ENCODE measurements at places on chromosomes 7 and 10.

DNA sequence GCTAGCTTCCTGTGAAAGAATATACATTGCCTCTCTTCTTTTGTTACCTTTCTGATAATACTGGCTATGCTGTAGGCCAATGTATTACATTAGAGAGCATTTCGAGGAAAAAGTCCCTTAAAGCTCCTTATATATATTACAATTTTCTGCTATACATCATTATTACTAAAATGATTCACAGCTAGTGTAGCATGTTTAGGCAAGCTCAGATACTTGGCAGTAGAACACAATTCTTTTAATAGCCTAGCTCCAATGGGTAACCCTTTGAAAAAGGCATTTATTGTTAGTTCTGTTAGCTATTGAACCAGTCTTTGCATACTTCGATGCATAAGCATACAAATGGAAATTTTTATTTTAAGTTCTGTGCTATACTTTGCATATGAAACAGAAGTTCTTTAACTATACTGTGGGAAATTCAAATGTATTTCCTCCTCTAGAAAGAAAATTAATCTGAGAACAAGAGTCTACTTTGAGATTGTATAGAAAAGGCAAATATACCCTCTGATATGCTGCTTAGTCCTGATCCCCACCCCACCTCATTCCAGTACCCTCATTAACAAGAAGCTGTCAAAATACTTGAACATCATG is 55.6 kb upstream of the SKAP2 start:
- no peak for DNase-seq

GRCh38 chr7:27808626-27809025 is 68.7 kb downstream of the TAX1BP1 start:
- DNase-seq, result no peak

DNA sequence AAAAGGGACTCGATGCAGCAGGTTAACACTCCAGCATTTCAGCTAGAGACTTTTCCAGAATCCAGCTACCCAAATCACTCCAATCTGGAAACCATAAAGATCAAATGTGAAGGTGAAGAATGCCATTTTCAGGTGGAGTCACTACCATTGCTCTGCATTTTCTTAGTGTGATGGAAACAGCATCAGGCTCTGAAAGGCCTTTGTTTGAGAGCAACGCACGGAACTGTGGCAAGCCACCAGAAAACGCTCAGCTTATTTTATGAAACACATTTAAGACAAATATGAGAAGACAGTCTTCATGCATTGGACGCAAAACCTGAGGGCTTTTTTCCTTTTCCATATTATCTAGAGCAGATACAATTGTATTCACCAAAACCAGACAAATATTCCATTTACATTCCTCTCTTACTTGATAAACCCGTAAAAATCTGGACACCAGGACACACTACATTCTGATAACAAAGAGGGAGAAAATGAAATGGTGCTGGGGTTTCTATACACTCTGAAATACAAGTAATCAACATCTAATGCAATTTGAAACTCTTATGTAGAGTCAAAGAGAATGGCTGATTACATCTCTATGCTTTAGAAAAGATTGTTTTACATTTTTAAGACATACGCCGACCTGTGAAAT is 99.1 kb downstream of the NRP1 start:
- DNase-seq, result no peak

DNA sequence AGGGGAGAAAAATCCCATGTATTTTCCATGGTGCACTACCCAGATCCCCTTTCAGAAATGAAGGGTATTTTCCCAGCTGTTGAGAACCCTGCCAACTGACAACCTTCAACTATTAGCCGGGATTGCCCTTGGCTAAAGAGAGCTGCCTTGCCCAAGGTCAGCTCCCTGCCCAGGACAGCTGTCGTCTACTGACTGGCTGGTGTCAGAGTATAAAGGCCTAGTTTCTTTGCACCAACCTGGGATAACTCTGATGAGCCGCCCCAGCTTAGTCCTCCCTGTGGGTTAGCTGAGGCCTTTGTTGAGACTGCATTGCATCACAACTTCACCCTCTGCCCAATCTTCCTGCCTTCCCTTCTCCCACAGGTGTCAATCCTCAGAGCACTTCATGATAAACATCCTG is 147.2 kb upstream of the RHEB start:
- no peak for DNase-seq

GRCh38 chr7:16841681-16842080 is 36.9 kb upstream of the AGR2 start:
- no peak for DNase-seq

- DNase-seq, result no peak
Observed at GRCh38 chr10:103929381-103929921, 11.5 kb upstream of the STN1 start.

- DNase-seq, result no peak
Observed at GRCh38 chr10:124654686-124655085, 89.5 kb downstream of the FAM53B start.

- no peak for DNase-seq
Observed at GRCh38 chr10:51178634-51179033, 104.3 kb downstream of the PRKG1 start.

DNA sequence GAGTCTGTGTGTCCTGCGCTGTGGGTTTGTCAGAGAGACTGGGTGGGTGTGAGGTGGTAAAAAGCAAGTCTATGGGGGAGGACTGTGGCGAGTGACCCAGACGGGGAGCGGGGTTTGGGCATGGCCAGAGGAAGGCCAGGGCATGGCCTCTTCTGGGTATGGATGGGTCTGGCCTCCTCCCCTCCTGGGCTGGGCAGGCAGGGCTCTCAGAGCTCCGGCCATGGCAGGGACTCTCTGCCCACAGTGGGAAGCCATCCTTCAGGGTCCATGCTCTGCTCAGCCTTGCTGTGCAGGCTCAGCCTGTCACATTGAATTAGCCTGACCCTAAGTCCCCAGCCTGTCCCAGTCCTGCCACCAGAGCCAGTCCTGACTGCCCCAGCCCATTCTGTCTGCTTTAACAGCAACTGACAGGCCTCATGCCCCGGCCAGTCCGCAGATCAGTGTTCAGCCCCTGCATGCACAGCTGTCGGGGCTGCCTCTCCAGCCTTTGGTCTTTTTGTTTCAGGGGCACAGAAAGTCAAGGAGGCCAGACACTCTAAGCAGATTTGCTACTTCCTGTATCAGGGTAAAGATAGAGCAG is 7.9 kb downstream of the ANTXRL start:
- DNase-seq, result no peak

DNA sequence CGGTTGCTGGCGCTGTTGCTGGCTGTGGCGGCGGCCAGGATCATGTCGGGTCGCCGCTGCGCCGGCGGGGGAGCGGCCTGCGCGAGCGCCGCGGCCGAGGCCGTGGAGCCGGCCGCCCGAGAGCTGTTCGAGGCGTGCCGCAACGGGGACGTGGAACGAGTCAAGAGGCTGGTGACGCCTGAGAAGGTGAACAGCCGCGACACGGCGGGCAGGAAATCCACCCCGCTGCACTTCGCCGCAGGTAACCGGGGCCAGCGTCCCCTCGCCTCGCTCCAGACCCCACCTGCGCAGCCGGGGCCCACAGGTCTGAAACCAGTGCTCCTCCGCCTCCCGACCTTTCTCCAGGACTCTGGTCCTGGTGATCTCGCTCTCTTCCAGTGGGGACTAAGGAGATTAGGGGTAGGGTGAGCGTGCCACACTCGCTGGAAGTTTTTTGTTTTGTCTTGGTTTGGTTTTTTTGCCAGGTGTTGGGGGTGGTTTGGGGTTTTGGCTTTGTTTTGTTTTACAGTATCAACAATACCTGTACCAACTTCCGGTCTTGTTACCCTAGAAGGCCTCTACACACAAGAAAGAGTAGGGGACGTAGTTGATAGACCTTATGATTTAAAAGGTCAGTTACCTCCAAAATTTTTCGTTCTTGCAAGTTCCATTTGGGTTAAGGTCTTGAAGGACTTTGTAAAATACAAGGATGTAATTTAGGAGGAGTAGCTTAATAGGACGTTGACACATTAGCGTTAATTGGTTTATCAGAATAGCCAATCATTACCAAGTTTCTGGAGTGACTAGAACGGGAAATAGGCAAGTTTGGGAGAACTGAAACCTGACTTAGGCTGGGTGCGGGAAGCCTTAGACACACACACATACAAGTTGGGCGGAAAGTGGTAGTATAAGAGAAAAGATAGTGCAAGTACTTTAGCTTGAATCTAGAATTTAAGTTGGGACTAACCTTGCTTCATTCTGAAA is 704 bp downstream of the TNKS2 start:
- peak; percentile 60 for DNase-seq

GRCh38 chr10:28587270-28587969 is 54.5 kb downstream of the WAC start:
- DNase-seq, result no peak

- peak; percentile 60 for DNase-seq
Observed at GRCh38 chr7:127396184-127396583, 3.7 kb upstream of the ZNF800 start.

- DNase-seq, result no peak
Observed at GRCh38 chr7:148374396-148375259, 215.9 kb upstream of the C7orf33 start.

DNA sequence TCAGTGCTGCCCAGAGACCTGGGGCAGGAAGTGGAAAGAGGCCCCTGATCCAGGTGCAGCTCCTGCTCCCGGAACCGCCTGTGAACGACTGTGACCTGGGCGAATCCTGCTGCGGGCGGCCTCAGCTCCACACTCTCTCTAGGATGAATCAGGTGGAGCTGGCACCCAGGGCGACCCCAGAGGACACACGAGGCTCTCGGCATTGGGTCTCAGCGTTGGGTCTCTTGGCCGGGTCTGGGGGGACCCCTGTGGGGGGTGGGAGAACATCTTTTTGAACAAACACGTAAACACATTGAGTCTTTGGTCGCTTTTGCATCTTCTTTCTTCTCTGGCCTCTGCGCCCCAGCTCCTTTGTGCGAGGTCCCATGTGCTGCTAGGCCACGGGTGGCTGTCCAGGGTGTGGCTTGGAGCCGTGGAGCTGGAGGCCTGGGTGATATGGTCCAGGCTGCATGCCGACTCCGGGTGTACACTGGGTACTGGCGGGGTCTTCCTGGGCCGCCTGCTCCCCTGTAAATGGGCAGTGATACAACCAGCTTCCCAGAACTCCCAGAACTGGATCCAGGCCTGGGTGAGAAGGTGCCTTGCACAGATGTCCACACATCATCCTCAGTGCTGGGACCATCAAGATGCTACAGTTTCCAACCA is 435.8 kb downstream of the DNAJB6 start:
- DNase-seq, result no peak

DNA sequence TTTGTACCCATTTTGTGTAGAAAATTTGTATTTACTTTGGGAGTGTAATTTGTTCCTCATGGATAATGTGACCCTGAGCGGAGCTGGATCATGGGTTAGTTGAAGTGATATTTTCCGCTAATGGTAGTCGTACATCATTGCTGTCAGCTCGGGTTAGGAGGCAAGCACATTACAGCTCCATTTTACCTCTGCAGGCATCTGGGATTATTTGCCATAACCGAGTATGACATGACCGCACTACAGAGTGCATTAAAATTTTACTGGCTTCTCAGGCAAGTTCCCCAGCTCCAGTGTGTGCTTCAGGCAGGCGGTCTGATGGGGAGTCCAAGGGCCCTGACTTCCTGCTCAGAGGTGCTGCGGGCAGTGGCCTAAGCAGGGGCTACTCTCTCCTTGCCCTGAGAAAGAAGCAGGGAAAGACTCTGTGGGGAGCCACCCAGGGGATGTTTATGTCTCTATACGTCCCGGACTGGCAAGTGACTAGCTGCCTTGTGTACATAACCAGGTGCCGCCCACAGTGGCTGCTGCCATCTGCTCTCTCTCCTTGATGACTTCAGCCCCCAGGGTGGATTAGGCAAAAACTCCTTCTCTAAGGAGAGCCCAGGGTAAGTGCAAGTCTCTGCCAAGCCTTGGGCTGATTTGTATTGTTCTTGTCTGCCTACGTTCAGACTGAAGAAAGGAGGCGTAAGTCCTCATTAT is 685.3 kb upstream of the GALNT17 start:
- no peak for DNase-seq

GRCh38 chr7:37368540-37368939 is 80.1 kb downstream of the ELMO1 start:
- DNase-seq, result no peak

DNA sequence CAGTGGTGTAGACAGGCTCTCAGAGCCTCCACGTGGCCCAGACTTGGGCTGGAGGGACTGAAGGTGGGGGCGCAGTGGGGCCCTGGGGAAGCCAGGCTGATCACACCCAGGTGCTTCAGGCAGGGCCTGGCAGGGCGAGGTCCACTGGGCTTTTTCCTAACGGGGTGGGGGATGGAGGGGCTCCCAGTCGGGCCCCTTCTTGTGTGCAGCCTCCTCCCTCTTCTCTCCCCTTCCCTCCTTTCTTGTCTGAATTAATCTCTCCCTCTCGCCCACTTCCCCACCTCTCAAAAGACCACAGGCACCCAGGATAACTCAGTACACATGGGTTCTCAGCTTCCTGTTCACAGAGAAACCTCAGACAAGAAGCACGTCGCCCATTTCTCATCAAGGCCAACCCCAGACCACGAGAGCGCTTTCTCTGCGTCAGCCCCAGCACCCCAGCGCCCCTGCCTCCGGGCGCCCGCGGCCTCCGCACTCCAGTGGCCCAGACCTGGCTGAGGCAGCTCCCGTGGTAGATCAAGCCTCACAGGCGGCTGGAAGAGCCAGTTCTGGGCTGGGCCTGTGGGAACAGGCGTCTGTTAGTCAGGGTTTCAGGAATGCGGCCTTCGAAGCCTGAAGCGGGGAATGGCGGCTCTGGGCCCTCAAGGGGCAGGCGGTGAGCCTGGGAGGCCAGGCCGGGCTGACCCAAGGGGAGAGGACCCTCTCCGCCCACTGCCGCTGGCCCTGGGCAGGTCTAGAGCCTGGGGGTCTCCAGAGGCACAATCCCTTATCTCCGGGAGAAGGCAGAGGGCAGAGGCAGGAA is 50.6 kb downstream of the PWWP2B start:
- DNase-seq, result peak; percentile 23

GRCh38 chr10:82277591-82277990 is 402.6 kb downstream of the NRG3 start:
- no peak for DNase-seq

GRCh38 chr10:8279598-8279997 is 225.1 kb downstream of the GATA3 start:
- DNase-seq, result no peak

GRCh38 chr10:79137826-79138225 is 69.1 kb downstream of the ZMIZ1 start:
- no peak for DNase-seq

DNA sequence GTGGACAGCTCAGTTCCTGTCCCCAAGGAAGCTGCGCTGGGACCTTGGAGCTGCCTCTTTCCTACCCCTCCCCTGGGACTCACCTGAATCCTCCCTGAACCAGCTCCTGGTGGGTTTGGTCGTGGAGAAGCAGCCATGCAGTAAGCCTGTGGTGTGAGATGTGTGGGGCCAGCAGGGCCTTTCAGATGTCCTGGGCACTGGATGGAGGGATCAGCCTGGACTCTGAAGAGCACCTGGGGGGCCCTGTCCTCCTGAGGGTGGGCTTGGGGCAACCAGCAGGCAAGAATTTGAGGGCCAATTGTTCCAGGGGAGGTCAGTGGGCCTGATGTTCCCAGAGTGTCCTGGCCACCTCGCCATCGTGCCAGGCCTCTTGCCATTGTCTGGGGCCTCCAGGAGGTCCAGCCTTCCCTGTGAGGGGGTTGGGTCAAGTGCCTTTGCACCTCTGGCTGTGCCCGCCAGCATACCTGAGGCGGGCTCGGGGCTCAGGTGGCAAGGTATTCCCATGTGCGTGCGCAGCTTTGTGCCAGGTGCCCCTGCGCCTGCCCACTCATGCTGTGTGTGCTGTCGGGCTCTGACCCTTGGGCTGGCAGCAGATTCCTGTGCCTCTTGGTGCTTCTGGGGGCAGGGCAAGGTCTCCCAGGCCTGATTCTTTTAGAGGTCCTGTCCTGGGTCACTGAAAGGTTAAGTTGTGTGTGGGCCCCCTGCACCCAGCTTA is 7.3 kb downstream of the TRIM8 start:
- no peak for DNase-seq
